ENCODE measurements at places on chromosomes 7 and 10. TPM values are rescaled to one million over a fixed set of nuclear protein-coding genes. Genes with fewer than 3 reads are reported as not detected.
A peak's percentile ranks its signal among the peaks of the same experiment; 100 is the strongest.

TMEM270 gene
- total RNA-seq = not detected

TRIL gene
- total RNA-seq = not detected

DNA sequence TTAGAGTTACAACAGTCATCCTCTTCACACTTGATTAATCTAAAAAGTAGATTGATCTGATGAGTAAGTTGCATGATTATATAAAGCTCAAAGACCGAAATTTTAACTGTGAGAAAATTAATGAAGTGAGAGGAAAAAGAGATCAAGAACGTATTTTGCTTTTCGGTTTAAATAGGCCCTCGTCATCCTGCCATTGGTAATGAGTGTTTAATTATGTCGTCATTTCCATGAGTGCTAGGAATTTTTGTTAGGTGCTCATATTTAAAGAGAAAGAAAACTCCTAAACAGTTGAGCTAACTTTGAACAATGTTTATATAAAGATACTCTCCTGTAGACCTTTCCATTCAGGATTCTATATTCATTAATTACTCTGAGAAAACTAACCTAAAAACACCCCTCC, 159.4 kb downstream of the TPK1 start:
- DNase-seq = no peak
- H3K4me1 ChIP-seq = no peaks in the 10 kb centered on the region
- no peak overlapping the region for H3K27ac ChIP-seq
- peaks cover 1% of the 10 kb centered on the region for H3K36me3 ChIP-seq
- no peak overlapping the region for H3K4me3 ChIP-seq

DNA sequence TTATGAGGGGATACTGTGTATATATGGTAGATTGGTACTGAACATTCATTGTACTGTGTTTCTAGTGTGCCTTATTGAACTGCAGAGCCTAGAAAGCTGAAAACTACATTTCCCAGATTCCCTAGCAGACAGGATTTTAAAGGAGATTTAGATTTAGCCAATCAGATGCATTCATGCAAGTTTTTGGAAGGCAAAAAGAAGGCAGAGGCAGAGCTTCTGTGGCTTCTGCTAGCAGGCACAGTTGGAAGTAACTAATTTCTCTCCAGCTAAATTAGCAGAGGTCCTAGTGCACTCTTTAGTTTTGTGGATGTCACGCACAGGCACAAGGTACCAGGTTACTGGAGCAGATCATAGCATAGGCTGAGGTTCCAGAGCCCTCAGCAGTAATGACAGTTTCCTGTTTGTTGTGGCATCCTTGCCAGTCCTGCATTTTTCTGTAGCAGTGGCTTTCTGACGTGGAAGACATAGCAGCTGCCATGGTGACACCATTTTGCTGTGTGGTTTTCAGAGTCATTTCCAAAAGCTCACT, 83.7 kb upstream of the CCDC71L start:
- H3K4me3 ChIP-seq = no peak overlapping the region
- no peak overlapping the region for H3K27ac ChIP-seq
- H3K27me3 ChIP-seq = peaks cover 6% of the 10 kb centered on the region
- H3K4me1 ChIP-seq = peaks cover 4% of the 10 kb centered on the region
- DNase-seq = peak; percentile 37

DNA sequence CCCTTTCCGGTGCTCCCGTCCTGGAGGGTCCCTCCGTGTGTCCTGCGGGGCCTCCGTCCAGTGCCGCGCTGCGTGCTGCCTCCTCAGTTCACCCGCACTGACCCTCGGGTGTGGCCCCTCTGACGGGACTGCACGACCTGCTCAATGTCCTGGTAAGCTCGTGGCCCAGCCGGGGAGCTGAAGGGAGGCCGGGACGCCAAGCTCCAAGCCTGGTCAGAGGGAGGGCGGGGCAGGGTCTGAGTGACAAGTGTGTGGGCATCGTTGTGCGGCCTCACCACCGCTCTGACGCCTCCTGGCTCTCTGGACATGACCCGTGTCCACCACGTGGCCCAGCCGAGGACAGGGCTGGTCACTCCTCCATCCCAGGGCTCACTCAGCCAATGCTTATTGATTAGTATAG, 25.9 kb downstream of the FAM20C start:
- H3K4me1 ChIP-seq = no peaks in the 10 kb centered on the region
- no peaks in the 10 kb centered on the region for H3K36me3 ChIP-seq
- no peak overlapping the region for H3K4me3 ChIP-seq
- H3K27me3 ChIP-seq = no peaks in the 10 kb centered on the region
- H3K27ac ChIP-seq = no peak overlapping the region
- no peak for DNase-seq

- DNase-seq = no peak
- H3K4me3 ChIP-seq = no peak overlapping the region
- H3K36me3 ChIP-seq = no peaks in the 10 kb centered on the region
Measured at GRCh38 chr10:52755297-52756062, 17.1 kb downstream of the MBL2 start.

GRCh38 chr7:17506596-17506995, 208.1 kb downstream of the AHR start:
- no peak for DNase-seq
- H3K36me3 ChIP-seq = no peaks in the 10 kb centered on the region
- no peaks in the 10 kb centered on the region for H3K4me1 ChIP-seq
- H3K27ac ChIP-seq = no peak overlapping the region
- H3K27me3 ChIP-seq = no peaks in the 10 kb centered on the region
- H3K4me3 ChIP-seq = no peak overlapping the region
